Stimulated activated CD8-positive, alpha-beta memory T cell treated with anti-CD3 and anti-CD28 coated beads, Interleukin-4, amount 100 ng/mL, for 1 hour (primary cell): ENCODE measurements at places on chromosomes 12 and 14.

- DNase-seq, result no peak
These were observed 32.4 kb upstream of the HELB start for GRCh38 chr12:66269757-66270383.

- DNase-seq, result no peak
These were observed 9.3 kb downstream of the TESPA1 start for GRCh38 chr12:54975272-54975671.

DNA sequence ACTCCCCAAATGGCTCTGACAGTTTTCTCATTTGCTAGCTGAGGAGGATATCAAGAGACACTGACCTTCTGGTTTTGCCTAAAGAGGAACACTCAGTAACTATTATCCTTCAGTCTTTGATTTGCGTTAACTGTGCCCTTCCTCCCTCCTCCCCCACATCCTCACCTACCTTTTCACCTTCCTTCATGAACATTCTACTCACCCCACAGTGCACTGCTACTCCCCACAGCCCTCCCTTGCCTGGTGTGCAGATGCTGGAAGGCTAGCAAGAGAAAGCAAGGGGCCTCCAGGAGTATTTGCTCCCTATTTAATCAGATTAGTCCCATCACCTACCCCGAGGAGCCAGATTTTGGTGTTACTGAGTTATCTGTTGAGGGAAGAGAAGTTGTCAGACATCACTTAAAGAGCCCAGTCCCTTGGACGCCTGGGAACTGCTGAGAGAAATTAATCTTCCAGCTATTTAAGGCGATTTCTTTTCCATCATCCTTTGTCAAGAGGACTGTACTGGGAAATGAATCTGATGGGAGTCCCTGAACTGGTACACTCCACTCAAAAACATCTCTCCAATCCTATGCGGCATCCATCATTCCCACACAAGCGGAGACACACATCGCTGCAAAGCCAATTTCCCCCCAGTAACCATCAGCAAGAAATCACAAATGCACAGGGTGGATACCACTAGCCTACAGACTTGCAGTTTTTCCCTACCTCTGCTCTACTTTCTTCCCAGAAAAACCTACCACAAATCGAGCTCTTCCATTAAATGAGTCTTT lies 11.5 kb downstream of the PSMB5 start:
- no peak for DNase-seq

- DNase-seq, result no peak
These were observed 125.8 kb downstream of the SLC38A4 start for GRCh38 chr12:46699986-46700385.

GRCh38 chr12:13062669-13063068 lies 18.5 kb downstream of the FAM234B start:
- DNase-seq, result no peak

DNA sequence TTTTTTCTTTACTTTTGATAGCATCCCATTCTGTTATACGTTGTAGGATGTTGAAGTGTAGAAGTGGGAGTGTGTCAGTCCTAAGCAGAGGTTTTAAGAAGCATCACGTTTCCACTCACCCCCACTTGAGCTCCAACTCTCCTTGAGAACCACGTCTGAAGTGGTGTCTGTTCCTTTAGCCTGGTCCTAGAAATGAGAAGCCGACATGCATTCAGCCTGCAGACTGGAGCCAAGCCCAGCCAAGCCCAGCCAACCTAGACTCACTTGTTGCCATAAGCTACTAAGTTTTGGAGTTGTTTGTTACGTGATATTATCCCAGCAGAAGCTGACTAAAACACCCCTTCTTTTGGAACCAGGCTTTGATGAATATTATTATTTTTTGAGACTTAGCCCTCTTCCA lies 4.4 kb upstream of the ELK3 start:
- DNase-seq, result no peak

DNA sequence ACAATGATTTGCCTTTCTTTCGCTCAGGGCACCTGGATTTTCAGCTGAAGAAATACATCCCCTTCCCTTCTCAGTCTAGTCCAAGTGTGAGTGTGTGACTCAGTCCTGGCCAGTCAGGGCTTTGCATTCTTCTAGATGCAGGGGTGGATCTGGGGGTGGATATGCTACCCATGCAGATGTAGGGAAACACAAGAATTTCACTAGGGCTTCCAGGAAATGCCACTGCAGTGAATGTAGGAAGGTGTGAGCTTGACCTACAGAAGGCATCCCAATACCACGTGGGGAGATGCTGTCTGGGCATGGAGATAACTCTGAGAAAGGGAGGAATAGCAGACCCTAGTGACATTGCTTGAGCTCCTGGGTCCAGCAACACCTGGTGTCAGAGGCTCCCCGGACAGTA lies 404.2 kb downstream of the GLT1D1 start:
- DNase-seq, result no peak

- no peak for DNase-seq
These were observed 23.3 kb downstream of the PAPOLA start for GRCh38 chr14:96525452-96525851.

GRCh38 chr14:71956920-71957563 lies 24.8 kb downstream of the RGS6 start:
- no peak for DNase-seq
